NCI-H69 (cell line): ENCODE measurements at places on chromosomes 12 and 14.

DNA sequence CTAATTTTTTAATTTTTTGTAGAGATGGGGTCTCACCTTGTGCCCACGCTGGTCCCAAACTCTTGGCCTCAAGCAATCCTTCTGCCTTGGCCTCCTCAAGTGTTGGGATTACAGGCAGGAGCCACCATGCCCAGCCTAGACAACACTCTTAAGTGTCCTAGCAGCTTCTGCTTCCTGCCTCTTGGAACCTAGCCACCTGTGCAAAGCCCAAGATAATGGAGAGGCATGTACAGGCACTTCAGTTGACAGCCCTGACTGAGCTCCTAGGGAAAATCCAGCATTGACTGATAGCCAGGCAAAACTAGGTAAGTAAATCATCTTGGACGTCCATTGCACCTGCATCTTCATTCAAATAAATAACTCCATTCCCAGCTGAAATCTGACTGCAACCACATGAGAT is 15.5 kb downstream of the COX14 start:
- DNase-seq: no peak

DNA sequence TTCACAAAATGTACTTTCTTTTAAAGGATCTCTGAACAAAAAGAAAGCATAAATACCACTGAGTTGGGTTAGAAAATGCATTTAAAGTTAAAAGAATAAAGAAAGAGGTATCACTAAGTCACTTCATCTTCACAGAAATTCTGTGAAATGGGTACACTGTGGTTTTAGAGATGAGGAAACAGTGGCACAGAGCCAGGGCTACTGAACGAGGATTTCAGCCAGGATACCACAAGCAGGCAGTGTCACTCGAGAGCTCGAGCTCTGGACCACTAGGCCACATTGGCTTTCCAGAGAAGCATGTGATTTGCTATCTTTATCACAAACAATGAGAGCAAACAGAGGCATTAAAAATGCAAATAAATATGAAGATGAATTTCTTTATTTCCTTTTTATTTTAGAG is 51.0 kb downstream of the WDHD1 start:
- DNase-seq: no peak

- DNase-seq: peak; percentile 75
Measured at GRCh38 chr12:75529826-75530225, 18.4 kb upstream of the KRR1 start.

DNA sequence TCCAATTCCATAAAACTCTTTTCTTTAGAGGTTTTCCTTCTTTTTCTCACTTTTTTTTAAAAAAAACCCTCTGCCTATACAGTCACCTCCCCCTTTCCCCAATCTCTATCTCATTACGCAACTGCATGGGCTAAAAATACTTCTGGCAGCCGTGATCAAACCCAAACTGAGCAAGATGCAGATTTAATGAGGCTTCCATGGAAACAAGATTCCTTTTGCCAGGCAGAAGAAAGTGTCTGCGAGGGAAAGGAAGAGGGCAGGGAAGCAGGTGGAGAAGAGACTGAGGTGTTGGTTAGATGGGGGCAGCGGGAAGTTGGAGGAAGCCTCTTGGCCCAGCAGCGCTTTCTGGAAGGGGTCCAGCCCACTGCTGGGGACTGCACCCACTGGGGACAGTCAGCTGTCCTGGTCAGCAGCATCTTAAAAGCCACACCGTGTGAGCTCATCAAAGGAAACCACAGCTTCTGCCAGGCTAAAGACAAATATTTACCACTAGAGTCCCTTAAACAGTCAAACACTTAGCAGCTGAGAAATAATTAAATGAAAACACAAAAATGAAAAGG is 90.4 kb downstream of the SLC8A3 start:
- DNase-seq: peak; percentile 43

DNA sequence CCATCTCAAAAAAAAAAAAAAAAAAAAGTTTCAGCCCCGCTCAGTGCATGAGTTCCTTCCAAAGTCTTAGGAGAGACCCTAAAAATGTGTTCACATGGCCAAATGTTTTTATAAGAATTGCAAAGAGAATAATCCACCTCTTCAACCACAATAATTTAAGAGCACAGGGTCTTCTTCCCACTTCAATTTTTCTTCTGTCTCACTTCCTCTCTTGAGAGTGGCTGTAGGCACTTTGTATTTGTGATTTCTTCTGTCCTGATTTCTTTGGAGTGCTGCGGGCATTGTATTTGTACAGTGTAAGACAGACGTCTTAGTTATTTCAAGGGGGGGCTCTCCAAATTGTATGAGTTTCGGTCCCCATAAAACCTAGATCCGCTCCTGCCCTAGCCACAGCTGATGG is 58.3 kb downstream of the C12orf56 start:
- no peak for DNase-seq

- DNase-seq: no peak
Measured at GRCh38 chr12:45415393-45415817, 199.5 kb downstream of the ANO6 start.

- peak; percentile 5 for DNase-seq
Measured at GRCh38 chr14:75604979-75605851, 26.8 kb downstream of the FLVCR2 start.
